CD4-positive, alpha-beta T cell treated with Interleukin-1 beta for 1 hour (primary cell): ENCODE measurements at places on chromosomes 2 and 18.

DNA sequence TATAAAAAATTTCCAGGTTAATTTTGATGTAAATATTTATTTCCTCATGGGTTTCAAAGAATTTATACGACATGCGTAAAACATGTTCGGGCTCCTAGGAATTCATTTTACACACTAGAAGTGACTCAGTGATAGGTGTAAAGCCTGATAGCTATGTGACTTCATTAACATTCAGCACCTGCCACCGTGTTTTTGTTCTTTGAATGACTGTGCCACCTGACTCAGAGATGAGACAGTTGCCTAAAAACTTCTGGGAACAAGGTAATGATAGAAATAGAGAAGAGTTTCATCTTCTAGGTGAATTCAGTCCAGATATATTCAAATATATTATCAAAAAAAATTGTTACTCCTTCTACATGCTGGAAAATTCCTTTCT lies 10.0 kb downstream of the IL1R2 start:
- no peak for DNase-seq

DNA sequence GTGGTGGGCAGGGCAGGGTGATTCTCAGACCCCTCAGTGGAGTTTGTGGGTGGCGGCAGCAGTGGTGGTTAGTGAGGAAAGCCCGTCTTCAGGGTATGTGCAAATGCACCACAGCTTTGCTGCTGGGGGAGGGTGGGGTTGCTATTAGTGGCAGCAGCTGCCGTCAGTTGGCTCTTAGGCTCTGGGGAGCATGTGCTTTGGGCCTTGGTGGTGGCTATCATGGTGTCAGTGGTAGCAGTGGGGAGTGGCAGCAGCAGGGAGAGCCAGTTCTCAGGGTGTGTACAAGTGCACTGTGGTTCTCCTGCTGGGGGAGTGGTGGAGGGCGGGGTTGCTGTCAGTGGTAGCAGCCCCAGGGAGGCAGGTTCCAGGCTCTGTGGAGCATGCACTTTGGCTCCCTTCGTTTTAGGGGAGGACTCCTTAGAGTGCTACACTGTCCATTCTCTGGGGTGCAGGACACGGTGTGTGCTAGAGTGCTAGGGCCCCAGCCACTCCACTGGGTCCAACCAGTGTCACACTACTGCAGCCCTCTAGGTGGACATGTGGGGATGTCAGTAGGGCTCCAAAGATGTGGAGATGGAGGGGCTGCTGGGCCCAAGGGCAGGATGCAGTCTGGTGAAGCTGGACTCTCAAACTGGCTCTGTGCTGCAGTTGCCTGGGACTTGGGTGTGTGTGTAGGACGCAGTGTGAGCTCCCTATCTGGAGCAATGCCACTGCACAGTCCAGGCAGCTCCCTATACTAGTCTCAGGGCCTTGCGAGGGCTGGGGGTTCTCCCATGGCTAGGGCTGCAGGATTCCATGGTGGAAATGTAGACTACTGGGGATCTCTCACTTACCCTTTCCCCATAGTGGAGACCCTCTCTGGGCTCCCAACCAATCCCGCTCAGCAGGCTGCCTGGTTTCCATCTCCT lies 45.3 kb downstream of the ADCYAP1 start:
- DNase-seq = no peak

- no peak for DNase-seq
Observed at GRCh38 chr18:40673150-40673549, 1281.9 kb upstream of the PIK3C3 start.

- no peak for DNase-seq
Observed at GRCh38 chr2:128438091-128438490, 119.4 kb upstream of the HS6ST1 start.

GRCh38 chr2:166700079-166700478 lies 188.2 kb upstream of the XIRP2 start:
- DNase-seq = no peak

- DNase-seq = peak; percentile 50
Observed at GRCh38 chr2:143284087-143284675, 155.0 kb downstream of the ARHGAP15 start.

GRCh38 chr2:177542396-177542795 lies 149.8 kb downstream of the AGPS start:
- DNase-seq = no peak

GRCh38 chr2:72993147-72993932 lies 76.0 kb downstream of the EMX1 start:
- peak; percentile 54 for DNase-seq

GRCh38 chr2:214069254-214069653 lies 341.6 kb upstream of the VWC2L start:
- no peak for DNase-seq

DNA sequence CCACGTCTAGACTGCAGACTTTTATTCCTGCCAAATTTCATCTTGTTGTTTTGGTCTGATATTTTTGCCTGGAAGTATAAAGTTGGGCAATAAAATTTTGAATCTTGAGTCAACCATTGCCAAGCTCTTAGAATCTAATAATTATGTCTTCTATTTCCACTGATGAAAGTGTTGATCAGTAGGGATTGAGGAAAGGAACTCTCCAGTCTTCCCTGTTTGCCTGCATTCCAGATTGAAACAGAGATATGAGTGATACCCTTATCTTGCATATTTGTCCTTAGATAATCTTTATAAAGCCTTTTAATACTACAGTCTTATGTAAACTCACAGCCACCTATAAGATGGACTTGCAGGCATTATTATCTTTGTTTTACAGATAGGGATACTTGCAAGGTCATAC lies 45.5 kb upstream of the UBE2E3 start:
- no peak for DNase-seq

GRCh38 chr2:99659874-99660273 lies 170.1 kb upstream of the REV1 start:
- no peak for DNase-seq

GRCh38 chr2:79223539-79223938 lies 64.0 kb upstream of the REG3A start:
- no peak for DNase-seq

GRCh38 chr18:37188016-37188791 lies 359.3 kb downstream of the KIAA1328 start:
- DNase-seq = no peak

DNA sequence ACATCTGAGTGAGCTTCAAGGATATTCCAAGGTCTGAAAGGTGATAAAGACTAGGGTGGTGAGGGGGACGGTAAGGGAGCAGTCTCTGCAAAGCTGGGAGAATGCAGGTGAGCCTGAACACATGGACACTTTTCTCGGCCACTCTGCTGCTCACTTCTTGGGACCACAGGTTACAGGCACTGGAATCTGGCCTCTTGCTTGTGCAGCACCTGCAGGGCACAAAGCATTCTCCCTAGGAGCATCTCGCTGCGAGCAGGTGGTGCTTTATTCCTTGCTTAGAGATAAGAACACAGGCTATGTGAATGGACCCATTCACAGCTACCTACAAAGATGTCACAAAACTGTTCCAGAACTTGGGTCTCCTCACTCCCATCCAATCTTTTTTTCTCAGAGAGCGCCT lies 153.2 kb downstream of the DDX1 start:
- DNase-seq = no peak

DNA sequence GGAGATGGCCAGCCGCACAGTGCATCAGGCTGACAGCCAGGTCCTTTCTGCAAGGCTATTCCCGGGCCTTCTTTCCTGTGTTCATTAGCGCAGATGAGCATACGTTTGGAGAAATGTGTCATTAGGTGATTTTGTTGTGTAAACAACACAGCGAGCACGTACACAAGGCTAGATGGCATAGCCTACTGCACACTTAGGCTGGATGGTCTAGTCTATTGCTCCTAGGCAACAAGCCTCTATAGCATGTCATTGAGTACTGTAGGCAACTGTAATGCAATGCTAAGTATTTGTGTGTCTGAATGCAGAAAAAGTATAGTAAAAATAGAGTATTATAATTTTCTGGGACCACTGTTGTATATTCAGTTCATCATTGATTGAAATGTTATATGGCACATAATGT lies 50.9 kb upstream of the PHLPP1 start:
- DNase-seq = no peak

DNA sequence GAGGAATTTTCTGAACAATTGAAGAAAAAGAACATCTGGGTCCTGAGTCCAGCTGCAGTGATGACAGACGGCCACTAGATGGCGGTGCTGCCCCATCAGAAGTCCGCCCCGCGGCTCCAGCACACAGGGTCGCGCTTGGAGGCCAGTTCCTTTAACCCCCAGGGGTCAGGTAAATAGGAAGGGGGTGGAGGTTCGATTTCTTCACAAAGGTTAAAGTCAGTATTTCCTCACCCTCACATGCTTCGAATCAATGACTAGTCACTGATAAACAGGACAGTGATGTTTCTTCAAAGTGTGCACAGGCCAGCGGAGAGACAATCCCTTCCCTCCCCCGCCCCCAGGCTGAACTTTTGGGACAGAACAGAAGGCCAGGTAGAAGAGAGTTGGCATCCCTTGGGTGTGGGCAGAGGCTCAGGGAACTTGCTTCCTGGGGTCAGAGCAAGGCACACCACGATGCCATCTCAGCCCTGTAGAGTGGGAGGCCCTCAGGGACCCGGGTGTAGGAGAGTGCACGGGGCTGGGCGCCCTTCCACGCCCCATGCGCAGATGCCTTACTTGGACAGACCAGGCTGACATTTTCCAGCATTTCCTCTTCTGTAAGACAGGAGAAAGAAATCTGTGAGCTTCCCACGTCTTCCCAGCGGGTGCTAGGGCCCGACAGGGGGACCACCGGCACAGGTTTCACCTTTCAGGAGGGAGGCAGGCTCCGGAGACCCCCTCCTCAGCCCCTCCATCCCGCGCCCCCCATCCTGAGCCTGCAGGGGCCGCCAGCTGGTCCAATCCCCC lies 722 bp downstream of the APOB start:
- DNase-seq = peak; percentile 44

DNA sequence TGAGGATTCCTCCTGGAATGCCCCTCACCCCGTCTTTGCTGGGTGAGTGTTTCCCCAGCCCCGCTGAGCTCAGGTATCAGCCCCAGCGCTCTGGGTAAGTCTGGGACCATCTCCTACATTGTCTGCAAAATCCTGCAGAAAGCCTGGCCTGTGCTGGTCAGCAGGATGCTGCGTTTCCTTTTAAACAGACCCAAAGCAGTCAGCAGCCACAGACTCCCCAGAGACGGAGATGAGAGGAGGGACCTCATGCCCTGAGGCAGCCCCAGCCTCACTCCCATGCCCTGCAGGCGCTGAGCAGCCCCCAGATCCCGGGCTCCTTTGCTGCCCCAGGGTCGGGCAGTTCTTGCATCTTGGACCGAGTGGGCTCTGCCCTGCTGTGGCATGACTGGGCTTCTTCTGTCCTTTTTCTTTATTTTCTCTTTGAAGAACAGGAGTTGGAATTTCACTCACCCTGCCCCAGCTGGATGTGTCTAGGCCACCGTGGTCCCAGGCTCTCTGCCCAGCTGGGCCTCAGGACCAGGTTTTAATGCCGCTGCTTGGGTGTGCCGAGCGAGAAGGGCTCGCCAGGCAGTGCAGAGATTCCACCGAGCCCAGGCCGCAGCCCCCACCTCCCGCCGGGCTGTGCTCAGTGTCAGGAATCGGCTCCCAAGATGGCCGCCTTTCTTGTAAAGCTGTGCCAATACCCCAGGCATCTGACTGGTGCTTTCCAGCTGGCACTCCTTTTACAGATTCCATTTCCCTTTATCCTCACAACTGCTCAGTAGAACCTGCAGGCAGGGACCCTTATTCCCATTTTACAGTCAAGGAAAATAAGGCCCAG lies 43.6 kb downstream of the ODC1 start:
- DNase-seq = no peak

DNA sequence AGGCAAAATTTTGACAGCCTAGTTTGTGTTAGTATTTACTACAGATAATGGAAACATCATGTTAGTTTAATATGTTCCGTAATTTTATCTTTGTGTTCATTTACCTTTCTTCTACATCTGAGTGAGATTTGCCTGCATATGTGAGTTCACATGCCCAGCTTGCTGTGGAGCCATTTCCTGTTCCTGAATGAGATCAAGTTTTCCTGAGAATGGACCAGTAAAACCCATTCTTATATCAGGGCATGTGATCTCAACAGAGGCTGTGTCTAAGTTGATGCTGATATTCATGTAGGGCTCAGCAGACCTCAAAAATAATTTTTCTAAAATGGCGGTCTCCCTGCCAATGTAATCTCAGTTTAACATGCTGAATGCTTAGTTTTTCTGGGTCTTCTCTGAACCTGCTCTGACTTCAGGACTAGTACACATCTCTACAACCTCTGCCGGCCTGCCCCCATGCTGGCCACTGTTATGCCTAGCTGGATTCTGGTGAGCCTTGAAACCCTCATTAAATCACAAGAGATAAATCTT lies 1.0 kb downstream of the IL1A start:
- no peak for DNase-seq

DNA sequence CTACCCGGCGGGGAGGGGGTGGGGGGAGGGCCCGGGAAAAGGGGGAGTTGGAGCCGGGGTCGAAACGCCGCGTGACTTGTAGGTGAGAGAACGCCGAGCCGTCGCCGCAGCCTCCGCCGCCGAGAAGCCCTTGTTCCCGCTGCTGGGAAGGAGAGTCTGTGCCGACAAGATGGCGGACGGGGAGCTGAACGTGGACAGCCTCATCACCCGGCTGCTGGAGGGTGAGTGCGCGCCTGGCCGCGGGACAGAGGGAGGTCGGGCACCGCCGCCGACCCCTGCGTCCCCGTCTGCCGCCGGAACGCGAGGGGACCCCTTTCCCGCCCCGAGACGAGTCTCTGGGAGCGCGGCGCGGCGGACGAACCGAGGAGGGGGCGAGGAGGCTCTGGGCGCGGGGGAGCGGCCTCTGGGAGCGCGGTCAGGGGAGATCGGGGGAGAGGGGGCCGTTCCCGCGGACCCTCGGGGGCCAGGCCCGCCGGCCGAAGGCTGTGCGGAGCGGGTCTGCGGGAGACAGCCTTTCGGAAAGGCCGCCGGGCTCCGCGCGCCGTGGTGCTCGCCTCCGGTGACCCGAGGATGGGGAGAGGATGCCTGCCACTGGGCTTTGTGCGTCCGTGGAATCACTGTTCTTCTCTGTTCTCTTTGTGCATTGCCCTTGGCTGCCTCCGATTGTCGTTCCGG lies 463 bp downstream of the PPP1CB start:
- DNase-seq = peak; percentile 19

DNA sequence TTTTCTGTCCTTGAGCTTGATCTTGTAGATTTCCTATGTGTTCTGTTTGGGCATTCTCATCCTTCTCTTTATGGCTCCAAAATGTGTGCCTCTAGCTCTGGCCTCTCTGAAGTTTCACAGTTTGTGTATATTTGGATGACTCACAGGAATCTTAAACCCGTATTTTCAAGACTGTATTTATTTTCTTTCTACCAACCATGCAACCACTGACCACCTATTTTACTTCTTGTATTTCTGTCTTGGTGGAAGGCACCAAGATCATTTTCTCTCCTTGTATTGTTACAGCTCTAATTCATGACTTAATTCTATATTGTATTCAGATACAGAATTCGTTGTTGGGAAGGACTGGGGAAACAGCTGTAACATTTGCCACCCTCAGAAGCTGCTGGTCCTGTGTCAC lies 39.5 kb downstream of the ACSL3 start:
- no peak for DNase-seq

DNA sequence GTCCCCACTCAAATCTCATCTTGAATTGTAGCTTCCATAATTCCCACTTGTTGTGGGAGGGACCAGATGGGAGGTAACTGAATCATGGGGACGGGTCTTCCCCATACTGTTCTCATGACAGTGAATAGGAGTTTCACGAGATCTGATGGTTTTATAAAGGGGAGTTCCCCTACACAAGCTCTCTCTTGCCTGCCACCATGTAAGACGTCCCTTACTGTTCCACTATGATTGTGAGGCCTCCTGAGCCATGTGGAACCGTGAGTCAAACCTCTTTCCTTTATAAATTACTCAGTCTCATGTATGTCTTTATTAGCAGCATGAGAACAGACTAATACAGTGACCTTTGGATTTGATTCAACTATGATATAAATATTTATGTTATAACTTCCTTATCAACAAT lies 78.0 kb downstream of the CYRIA start:
- DNase-seq = no peak

GRCh38 chr2:66170744-66171330 lies 264.1 kb upstream of the MEIS1 start:
- DNase-seq = no peak
